H1 (cell line): ENCODE measurements at places on chromosomes 1 and 21. TPM values are rescaled to one million over a fixed set of nuclear protein-coding genes. Genes with fewer than 3 reads are reported as not detected.

DNA sequence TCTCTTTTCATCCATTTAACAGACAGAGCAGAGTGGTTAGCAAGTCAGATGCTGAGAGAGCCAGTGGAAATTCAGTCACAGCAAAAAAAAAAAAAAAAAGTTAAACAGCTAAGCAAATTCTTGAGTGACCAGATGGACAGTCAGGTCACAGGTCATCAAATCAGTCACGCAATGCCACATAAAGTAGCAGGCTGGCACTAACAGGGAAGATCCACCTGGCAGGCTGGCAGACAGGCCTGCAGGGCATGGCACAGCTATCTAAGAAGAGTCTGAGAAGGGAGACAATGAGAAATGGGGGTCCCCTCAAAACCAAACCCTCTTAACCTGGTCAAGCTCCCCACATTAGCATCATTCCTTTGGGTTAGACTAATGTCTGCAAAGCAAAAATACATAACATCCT lies 371.9 kb downstream of the TTLL7 start:
- no peaks in the 10 kb centered on the region; the same call in 1 of the 2 replicates for H3K4me1 ChIP-seq
- H3K4me3 ChIP-seq, result no peak overlapping the region
- H3K36me3 ChIP-seq, result no peaks in the 10 kb centered on the region
- H3K27ac ChIP-seq, result no peak overlapping the region

DNA sequence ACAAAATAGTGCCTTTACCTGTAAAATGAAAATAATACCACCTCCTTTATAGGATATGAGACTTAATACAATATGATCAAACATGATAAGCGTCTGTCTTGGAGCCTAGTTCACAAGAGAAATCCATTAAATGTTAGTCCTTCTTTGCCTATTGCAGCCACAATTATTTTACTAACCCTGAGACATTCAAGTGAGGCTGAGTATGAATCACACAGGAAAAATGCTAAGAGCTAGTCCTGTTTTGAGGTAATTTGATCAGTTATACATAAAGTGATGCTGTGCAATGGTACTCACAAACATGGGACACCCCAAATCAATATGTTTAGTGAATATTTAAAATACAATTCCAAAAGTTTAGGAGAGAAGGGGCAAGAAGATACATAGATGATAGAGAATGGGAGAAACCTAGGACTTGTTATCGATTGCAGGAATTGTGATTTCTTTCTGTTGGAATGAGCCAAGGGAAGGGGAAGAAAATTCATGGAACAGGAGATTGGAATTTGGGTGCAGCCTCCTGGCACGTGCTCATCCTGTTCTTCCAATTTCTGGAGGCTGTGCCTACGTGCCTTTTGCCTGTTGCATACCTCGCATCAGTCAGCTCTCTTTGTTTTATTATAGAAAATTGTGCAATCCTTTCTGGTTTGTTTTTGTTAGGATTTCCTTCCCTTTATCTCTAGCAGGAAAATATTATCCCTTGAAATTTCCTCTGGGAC lies 39.9 kb upstream of the BACH1 start:
- no peaks in the 10 kb centered on the region for H3K36me3 ChIP-seq
- H3K27ac ChIP-seq, result no peak overlapping the region

THEM5 gene
- polyA plus RNA-seq, result not detected in 2 replicates

BCAN gene
- 17.1 and 24.0 TPM in 2 replicates for polyA plus RNA-seq

FCGR1A gene
- not detected in 2 replicates for polyA plus RNA-seq
